ENCODE measurements at places on chromosomes 12 and 14.
A peak's percentile ranks its signal among the peaks of the same experiment; 100 is the strongest.

- DNase-seq: peak; percentile 60
These were observed 1126.4 kb upstream of the FLRT2 start for GRCh38 chr14:84403585-84403984.

DNA sequence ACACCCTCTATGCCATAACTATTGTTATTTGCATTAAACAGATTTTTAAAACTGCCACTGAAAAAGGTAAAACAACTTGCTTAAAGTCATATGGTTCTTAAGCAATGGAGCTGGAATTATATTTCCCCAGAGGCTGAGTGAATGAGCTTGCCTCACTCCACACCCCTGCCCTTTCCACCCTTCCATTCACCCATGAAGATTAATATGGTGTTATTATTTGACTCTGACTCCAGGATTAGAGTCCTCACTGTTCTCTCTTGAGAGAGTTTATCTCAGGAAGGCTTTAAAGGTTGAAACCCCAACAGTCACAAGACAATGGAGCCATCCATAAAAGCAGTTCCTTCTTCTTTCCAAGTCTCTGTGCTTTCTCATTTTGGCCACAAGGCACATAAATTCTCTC, 84.9 kb downstream of the RTN1 start:
- no peak for DNase-seq

- DNase-seq: no peak
These were observed 29.2 kb downstream of the CLEC2D start for GRCh38 chr12:9698681-9699080.

DNA sequence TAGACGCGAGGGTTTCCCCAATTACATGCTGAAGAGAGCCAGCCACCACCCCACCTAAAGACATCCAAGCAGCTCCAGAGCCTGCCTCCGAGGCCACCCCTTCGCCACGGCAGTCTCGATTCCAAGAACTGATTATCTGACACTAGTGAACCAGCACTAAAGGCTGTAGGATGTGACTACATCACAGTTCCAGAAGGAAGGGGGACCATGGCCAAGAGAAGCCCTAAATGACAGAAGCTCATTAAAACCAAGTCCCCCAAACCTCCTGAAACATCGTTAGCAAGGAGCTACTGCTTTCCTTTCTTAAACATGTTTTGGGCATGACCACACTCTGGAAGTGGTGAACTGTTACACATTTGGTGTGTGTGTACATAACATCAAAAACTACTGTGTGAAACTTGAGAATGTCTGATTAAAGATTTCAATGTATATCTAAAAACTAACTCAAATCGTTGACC, 88.2 kb downstream of the DUSP16 start:
- no peak for DNase-seq

DNA sequence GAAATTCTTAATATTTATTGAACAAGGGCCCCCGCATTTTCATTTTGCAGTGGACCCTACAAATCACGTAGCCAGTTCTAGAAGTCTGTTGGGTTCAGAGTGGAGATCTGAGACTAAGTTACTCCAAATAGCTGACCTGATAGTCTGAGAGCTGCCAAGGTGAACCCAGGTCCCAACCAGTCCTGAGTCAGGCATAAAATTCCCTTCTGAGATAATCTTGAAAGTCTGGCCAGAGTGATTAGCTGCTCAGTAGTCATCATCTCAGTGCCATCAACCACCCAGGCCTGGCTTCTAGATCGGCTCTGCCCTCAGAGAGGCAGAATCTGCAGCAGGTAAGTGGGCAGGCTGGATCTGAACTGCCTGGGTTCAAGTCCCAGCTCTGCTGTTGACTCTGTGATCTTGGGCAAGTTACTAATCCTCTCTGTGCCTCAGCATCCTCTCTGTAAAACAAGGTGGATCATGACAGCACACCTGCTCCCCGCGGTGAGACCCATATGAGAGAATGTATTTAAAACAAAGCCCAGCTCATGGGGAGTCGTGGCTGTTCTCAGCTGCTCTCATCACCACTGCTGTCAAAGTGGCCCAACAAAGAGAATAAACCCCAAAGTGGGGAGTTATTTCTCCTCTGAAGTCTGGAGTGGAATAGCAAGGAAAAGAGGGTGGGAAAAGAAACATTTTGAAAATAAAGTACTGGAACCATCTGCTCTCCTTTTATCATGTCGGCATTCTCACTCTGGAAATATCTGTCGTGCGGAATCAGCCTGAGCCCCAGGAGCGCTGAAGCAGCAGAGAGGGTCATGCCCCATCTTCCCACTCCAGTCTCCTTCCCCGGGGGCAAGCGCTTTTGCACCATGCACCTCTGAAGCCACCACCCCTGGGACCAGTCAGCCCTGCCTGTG, 193.3 kb downstream of the DPF3 start:
- DNase-seq: no peak

DNA sequence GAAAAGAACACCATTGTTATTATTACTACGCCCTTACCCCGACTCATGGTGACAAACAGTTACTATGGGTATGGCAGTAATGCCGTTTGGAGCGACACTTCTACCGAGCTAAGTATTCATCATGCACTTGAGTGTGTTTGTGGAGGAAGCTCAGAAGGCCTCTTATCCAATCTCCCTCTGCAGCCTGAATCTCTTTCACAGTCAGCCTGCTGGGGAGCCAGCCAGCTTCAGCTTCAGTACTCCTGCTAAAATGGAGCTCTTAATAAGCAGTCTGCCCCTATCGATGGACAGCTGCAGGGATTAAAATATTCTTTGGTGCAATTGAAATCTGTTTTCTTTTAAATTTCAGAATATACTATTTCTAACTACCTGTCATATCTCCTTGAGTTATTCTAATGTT, 24.7 kb upstream of the ATP5MC2 start:
- DNase-seq: no peak

Measured in kidney (tissue), 22 donors.